Glutamatergic neuron (in vitro differentiated cells): ENCODE measurements at places on chromosomes 3 and 15. TPM values are rescaled to one million over a fixed set of nuclear protein-coding genes. Genes with fewer than 3 reads are reported as not detected.
A peak's percentile ranks its signal among the peaks of the same experiment; 100 is the strongest.

The NME9 gene
- 0.47 TPM for total RNA-seq

The PLCB2 gene
- total RNA-seq: 2.6 TPM

The KBTBD12 gene
- not detected for total RNA-seq

The ZDHHC23 gene
- total RNA-seq: 1.6 TPM

The SEMA6D gene
- 255 TPM for total RNA-seq

The SLC24A5 gene
- total RNA-seq: not detected

The CBLB gene
- 269 TPM for total RNA-seq

The TRPC1 gene
- 23.2 TPM for total RNA-seq

The RETNLB gene
- total RNA-seq: not detected

GRCh38 chr3:16486951-16487480 lies 26.5 kb downstream of the RFTN1 start:
- no peak overlapping the region for H3K27ac ChIP-seq
- peaks cover 12% of the 10 kb centered on the region for H3K36me3 ChIP-seq
- no peak for DNase-seq
- H3K4me1 ChIP-seq: peaks cover 9% of the 10 kb centered on the region

DNA sequence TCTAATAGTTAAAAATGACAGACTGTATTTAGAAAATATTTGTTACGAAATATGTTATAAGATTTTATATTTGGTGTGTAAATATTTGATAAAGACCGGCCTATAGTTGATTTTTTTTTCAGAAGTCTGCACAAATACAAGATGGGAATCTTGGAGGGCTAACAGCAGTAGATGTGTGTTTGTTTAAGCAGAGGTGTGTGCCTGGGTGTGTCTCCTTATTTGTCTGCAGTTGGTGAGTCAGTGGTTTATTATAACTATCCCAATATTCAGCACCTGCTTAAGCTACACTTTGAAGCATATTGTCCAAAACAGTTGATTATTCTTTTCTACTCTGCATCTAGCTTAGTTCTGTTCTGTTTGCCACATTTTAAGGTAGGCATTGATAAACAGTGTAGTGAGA lies 12.4 kb downstream of the GLCE start:
- no peaks in the 10 kb centered on the region for H3K4me1 ChIP-seq
- no peak for DNase-seq
- no peaks in the 10 kb centered on the region for H3K27me3 ChIP-seq
- H3K4me3 ChIP-seq: no peak overlapping the region

DNA sequence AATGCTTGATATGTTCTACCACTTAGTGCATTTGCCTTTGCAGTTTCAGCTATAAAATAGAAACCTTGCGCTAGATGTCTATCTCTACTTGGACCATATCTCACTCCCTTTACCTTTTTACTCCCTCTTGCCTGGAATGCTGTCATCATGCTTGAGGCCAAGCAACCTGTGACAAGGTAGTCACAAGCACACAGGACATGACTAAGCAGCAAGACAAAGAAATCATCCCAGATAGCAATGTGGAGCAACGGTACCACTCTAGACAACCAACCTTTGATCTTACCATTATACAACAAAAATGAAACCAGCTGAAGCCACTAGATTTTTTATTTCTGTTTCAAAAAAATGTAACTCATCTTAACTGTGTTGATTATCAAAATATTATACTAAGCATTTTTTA lies 50.5 kb upstream of the SPSB4 start:
- no peak overlapping the region for H3K4me3 ChIP-seq
- H3K27me3 ChIP-seq: no peaks in the 10 kb centered on the region
- no peak for DNase-seq

DNA sequence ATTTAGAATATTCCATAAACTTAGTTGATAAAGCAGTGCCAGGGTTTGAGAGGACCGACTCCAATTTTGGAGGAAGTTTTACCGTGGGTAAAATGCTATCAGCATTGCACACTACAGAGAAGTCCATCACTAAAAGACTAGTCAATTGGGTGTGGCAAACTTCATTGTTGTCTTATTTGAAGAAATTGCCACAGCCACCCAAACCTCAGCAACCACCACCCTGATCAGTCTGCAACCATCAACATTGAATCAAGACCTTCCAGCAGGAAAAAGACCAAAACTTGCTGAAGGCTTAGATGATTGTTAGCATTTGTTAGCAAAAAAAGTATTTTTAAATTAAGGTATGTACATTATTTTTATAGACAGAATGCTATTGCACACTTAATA lies 60.5 kb downstream of the KLF13 start:
- DNase-seq: no peak
- H3K27ac ChIP-seq: peak overlapping the region; percentile 8
- H3K27me3 ChIP-seq: peaks cover 10% of the 10 kb centered on the region
- peaks cover 9% of the 10 kb centered on the region for H3K4me1 ChIP-seq
- H3K4me3 ChIP-seq: no peak overlapping the region
- H3K36me3 ChIP-seq: peaks cover 14% of the 10 kb centered on the region

- no peak overlapping the region for H3K27ac ChIP-seq
- no peaks in the 10 kb centered on the region for H3K27me3 ChIP-seq
- no peak for DNase-seq
- no peaks in the 10 kb centered on the region for H3K36me3 ChIP-seq
- peaks cover 53% of the 10 kb centered on the region for H3K4me1 ChIP-seq
These were observed 303.1 kb upstream of the SEMA6D start for GRCh38 chr15:47414207-47414606.

- no peak for DNase-seq
- peaks cover 6% of the 10 kb centered on the region for H3K4me1 ChIP-seq
- H3K27me3 ChIP-seq: peaks cover 2% of the 10 kb centered on the region
- H3K4me3 ChIP-seq: no peak overlapping the region
These were observed 42.2 kb downstream of the PXYLP1 start for GRCh38 chr3:141273700-141274410.

- peaks cover 8% of the 10 kb centered on the region for H3K36me3 ChIP-seq
- H3K4me3 ChIP-seq: no peak overlapping the region
- DNase-seq: peak; percentile 39
- peaks cover 6% of the 10 kb centered on the region for H3K27me3 ChIP-seq
These were observed 20.8 kb downstream of the LYSMD4 start for GRCh38 chr15:99712415-99712814.

- no peaks in the 10 kb centered on the region for H3K36me3 ChIP-seq
- peaks cover 30% of the 10 kb centered on the region for H3K4me1 ChIP-seq
- DNase-seq: no peak
- H3K4me3 ChIP-seq: no peak overlapping the region
- H3K27ac ChIP-seq: no peak overlapping the region
- H3K27me3 ChIP-seq: peaks cover 1% of the 10 kb centered on the region
These were observed 145.8 kb downstream of the LPP start for GRCh38 chr3:188299708-188300107.

DNA sequence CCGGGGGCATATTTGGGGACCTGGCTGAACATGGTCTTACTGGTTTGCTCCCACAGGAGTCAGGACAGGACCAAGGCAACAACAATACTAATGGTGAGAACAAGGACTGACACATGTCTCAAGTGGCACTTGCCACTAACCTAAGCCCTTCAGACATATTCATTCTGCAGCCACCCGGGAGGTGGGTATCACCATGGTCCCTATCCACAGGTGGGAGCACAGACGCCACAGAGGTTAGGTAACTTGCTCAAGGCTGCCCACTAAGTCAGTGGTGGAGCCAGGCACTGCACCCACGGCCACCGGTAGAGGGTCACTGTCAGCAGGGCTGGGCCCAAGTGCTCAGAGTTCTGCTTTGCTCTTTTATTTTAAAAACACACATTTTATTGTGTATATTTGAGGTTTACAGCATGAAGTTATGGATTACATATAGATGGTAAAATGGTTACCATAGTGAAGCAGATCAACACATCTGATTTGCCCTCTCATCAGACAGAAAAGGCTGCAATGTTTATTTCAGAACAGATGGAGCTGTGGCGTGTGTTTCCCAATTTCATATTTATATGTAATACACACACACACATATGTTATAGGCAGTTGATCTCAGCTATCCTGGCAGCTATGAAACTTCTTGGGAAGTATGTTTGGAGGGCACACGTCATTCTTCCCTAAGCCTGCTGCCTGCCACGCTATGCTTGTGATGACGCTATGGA lies 30.0 kb upstream of the SLC41A3 start:
- peaks cover 2% of the 10 kb centered on the region for H3K4me1 ChIP-seq
- H3K27me3 ChIP-seq: peaks cover 2% of the 10 kb centered on the region
- no peak overlapping the region for H3K4me3 ChIP-seq
- H3K27ac ChIP-seq: no peak overlapping the region
- peak; percentile 52 for DNase-seq

DNA sequence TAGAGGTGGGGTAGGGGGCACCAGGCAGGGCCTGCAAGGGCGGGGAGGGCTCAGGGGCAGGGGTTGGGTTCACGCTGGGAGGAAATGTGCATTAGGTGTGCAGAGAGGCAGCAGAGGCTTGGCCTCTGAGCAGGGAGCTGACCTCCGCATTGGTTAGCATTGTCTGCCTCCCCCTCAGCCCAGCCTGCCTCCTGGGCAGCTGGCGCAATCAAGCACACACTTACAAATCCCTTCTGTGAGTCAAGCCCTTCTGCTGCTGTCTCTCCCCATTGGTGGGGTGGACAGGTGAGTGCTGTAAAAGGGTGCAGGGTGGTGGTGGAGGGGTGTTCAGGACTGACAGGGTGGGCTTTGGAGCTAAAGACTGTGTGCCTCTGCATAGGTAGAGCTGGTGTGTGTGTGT lies 9.3 kb downstream of the LOXL1 start:
- H3K4me3 ChIP-seq: peak overlapping the region; percentile 61
- H3K27ac ChIP-seq: peak overlapping the region; percentile 80
- peaks cover 14% of the 10 kb centered on the region for H3K27me3 ChIP-seq
- peaks cover 50% of the 10 kb centered on the region for H3K4me1 ChIP-seq
- H3K36me3 ChIP-seq: no peaks in the 10 kb centered on the region

- no peak overlapping the region for H3K27ac ChIP-seq
- no peak for DNase-seq
- H3K4me3 ChIP-seq: no peak overlapping the region
- no peaks in the 10 kb centered on the region for H3K4me1 ChIP-seq
- no peaks in the 10 kb centered on the region for H3K27me3 ChIP-seq
- H3K36me3 ChIP-seq: no peaks in the 10 kb centered on the region
These were observed 110.4 kb downstream of the ADAMTSL3 start for GRCh38 chr15:83764201-83764838.

GRCh38 chr3:133659806-133660205 lies 1.9 kb downstream of the TOPBP1 start:
- no peak for DNase-seq
- no peaks in the 10 kb centered on the region for H3K27me3 ChIP-seq
- H3K27ac ChIP-seq: no peak overlapping the region
- H3K36me3 ChIP-seq: no peaks in the 10 kb centered on the region
- H3K4me3 ChIP-seq: no peak overlapping the region
- H3K4me1 ChIP-seq: peaks cover 9% of the 10 kb centered on the region

- no peaks in the 10 kb centered on the region for H3K27me3 ChIP-seq
- no peaks in the 10 kb centered on the region for H3K36me3 ChIP-seq
- DNase-seq: no peak
These were observed 24.3 kb downstream of the DPH3 start for GRCh38 chr3:16240229-16241023.

DNA sequence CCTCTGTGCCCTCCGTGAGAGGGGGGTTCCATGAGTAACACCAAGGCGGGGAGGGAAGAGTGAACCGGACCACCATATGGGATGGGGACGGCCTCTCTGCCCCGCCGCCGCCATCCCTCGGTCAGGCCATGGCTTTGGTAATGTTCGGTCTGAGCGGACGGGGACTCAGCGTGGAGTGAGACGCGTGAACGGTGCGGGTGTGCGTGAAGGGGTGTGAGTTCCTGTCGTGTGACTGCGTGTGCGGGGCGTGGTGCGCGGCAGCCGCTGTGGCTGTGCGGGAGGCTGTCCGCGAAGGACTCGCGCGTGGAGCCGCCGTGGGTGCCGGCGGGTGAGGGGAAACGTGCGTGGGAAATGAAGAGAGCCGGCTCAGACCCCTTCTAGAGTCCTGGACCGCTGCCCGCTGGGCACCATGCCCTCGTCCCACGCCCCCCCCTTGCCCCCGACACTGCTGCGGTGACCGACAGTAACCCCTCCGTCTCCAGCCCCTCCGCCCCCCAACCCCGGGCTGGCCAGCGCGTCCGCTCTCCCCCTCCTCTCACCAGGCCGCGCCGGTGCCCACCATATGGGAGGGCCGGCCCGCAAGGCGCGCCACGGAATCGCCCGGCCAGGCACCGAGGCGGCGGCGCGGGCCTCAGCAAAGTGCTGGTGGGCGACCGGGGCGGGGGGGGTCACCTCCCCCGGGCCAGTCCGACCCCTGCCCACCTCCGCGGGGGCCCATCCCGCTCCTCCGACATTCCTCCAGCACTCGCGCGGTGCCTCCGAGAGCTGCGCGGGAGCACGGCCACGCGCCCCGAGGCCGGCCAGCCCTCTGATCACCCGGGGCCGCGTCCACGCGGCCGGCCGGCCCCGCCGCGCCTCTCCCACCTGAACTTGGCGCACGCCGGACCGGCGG lies 589 bp downstream of the KLF15 start:
- peaks cover 10% of the 10 kb centered on the region for H3K27me3 ChIP-seq
- H3K4me3 ChIP-seq: peak overlapping the region; percentile 90
- peaks cover 3% of the 10 kb centered on the region for H3K4me1 ChIP-seq
- peak overlapping the region; percentile 52 for H3K27ac ChIP-seq
- H3K36me3 ChIP-seq: peaks cover 11% of the 10 kb centered on the region
